ENCODE measurements at places on chromosomes 12 and 14.
A peak's percentile ranks its signal among the peaks of the same experiment; 100 is the strongest.

- no peak for DNase-seq
Observed at GRCh38 chr12:1519642-1520041, 74.7 kb downstream of the FBXL14 start.

GRCh38 chr12:47397664-47398281, 308.1 kb downstream of the RPAP3 start:
- no peak for DNase-seq

DNA sequence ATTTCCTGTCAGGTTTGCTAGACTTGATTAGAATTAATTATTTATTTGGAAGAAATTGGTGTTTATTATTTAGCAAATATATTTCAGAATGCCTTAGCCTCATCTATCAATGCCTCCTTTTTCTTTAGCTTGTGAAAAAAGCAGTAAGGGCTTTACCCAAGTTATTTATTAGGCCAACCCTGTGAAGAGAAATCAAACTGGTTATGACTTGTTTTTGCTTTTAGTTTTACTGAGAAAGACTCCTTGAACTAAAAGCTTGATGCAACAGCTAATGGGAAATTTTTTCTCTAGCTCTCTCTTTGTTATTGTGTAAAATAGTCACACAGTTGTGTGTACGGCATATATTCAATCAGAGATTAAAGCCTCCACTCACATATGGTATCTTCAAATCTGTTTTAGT, 306.8 kb downstream of the DIO2 start:
- DNase-seq: no peak

- no peak for DNase-seq
Observed at GRCh38 chr12:100504804-100505203, 31.1 kb downstream of the NR1H4 start.

GRCh38 chr14:69449216-69449615, 35.3 kb upstream of the PLEKHD1 start:
- DNase-seq: no peak

GRCh38 chr14:54828037-54828436, 74.6 kb downstream of the GCH1 start:
- no peak for DNase-seq

GRCh38 chr12:112686373-112686772, 105.2 kb upstream of the RPH3A start:
- no peak for DNase-seq

GRCh38 chr12:31947971-31948370, 11.2 kb upstream of the RESF1 start:
- no peak for DNase-seq

DNA sequence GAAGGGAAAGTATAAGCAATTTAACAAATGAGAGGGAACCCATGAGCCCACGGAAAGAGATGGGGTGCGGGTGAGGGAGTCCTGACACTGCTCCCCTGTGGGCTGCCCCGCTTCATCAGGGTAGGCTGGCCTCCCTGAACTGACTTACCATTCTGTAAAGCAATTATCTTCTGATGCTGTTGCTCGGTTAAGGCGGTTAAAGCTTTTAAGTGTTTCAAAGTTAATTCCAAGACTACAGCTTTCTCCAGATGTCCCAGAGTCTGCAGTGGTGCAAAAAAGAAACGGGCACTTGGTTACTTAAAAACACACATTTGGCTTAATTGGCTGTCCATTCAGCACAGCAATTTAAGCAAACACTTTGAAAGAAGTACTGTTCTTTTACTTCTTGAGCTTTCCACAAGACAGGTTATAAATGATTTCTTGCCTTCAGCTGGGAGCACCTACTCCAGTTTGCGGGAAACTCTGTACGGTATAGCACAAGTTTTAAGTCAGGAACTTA, 1.3 kb downstream of the BHLHE41 start:
- DNase-seq: no peak

DNA sequence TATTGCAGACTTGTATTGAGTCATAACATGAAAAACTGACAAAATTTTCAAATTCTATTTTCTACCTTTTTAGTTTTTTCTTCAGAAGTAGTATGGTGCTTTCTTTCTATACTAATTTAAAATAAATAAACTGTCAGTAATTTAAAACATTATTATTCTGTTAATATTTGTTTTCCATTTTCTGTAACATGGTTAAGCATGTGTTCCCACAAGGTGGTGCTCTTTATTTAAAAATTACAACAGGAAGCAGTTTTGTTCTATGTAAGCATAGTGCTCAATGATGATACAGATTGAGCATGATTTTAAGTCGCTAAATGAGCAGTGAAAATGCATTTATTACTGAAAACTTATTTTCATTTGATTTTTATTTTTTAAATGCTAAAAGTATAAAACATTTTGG, 114.6 kb downstream of the PPFIA2 start:
- DNase-seq: peak; percentile 47

DNA sequence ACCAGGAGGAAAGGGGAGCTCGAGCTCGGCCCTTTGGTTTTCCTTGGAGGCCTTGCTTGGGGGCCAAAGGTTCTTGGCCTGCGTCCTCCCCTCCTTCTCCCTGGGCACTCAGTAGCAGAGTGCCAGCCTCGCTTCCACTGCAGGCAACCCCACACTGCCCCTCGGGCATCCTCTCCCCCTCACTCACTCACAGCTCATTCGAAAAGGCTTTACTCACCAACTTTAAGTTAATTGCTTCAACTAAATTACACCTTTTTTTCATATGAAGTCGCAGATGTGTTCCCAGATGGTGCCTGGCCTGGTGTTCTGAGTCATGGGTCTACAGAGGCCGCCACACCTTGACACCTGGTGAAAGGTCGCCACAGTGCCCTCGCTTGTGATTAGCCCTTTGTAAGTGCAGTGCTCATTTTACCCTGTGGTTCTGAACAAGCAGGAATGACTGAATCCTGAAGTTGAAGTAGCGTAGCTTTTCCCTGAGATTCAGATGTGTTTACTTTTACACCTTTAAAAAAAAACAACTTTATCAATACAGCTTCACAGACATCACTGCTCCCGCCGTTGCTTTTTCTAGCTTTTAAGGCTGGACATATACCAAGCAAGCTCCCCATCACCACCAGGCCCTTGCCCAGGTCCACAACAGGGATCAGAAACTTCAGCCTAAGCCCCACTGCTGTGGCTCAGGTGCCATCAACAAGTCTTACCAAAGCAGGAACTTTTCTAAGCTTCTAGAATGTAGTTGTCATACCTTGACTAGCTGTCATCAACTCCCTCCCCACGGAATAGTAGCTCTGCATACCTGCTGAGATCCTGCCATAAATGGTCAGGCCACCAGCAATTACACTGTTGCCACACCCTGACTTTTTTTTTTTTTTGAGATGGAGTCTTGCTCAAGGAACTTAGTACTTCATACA, 20.3 kb upstream of the ADIPOR2 start:
- no peak for DNase-seq

DNA sequence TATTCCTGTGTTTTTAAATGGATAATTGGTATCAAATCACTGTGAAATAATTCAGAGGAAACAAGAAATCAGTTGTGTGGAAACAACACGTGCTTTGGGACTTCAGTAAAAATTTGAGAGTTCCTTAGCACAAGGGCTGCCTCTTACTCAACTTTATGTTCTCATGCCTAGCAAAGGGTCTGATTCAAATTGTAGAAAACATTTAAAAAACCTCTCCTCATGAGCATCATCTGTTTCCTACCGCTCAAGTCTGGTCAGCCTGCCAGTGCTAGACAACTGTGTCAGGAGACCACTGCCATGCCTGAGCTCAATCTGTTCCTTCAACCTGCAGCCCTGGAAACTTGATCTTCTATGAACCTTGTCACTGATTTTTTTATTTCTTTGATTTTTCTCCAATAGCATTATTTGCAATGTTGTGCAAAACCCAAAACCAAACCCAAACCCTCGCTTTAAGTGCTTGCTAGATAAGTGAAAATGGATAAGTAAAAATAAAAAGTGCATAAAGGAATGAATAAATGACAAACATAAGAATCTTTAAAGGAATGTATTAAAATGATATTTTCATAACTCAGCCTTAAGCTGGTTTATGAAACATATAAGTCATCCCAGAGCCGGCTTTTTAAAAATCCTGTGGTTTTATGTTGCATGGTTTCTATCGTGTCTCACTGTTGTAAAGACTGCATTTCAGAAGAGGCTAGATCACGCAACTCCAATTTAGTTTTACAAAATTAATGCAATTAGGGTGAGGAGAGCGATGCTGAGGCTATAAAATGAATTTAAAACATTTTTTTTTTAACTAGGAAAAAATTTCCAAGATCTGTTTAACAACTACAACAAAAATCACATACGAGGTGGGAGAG, 361.2 kb upstream of the PDE3A start:
- DNase-seq: no peak

Measured in COLO829 (cell line).